ENCODE measurements at places on chromosomes 6 and 20.

DNA sequence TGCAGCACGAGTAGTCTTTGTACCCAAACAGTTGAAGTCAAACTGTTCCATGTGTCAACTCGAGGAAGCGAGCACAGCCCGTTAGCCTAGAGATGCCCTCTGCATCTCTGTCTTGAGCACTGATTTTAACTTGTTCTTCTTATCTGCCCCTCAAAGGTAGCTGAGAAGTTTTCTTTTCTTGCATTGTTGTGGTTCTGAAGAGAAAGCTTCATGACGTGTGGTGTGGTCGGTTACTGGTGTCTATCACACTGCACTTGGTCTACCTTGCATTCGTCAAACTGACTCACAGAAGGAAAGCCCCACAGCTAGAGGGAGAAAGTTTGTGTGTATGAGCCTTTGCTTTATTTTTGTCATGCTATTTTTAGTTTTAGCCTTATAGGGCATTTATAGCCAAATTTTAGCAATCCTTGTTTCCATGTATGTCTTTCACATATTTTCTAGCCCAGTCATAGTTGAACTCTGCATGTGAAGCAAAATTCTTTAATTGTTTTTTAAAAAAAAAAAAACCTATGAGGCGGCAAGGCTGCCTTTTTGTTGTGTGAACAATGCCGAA is 115.1 kb downstream of the JAG1 start:
- no peak for DNase-seq

DNA sequence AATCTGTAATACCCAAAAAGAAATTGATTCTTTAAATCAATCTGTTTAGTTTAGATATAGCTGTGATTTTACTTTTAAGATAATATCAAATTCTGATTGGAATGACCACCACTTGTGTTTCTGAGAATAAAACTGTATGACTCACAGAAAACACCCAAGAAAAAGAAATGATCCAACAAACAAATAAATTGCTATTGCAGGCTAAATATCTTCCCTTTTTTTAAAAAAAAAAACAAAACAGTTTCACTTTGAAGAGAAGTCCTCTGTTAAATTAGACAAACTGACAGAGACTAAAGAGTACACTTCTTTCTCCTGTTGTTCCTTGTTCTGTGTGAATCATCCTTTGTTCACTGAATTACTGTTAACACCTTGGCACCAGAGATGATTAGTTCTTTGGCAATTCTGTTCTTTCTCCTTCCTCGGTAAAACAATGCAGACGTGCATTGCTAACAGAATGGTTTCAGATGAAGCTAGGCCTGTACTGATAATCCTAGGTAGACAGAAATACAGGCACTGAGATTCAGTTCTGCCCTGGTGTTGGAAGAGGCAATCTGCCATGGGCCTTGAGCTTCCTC is 895.2 kb upstream of the CITED2 start:
- no peak for DNase-seq

GRCh38 chr20:6533351-6533750 is 234.1 kb upstream of the BMP2 start:
- DNase-seq, result no peak

DNA sequence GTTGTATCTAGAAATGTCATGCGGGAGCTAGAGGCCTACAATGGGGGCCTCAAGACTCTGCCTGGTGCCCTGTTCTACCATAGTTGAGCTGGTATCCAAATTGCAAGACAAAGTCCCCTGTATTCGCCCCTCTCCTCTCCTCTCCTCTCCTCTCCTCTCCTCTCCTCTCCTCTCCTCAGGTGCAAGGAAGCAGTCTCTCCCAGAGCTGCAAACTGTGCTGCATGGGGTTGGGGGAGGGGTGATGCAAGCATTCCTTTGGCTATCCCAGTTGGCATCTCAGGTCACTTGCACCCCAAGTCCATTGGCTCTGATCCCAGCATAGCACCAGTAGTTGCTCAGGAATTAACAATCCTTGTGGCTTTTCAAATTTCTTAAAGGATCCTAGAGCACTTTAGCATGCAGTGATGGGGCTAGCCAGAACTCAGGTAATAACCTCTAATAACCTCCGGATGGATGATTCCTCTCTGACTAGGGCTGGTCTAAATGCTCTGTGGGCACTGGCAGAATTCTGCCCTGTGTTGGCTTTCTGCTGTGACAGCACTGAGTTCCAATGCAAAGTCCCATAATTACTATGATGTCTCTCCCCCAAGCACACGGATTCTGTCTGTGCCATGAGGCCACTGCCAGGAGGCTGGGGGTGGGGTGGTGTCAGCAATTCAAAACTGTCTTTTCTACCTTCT is 35.3 kb downstream of the TAF11 start:
- DNase-seq, result no peak

GRCh38 chr6:135088281-135088680 is 33.7 kb upstream of the HBS1L start:
- no peak for DNase-seq

DNA sequence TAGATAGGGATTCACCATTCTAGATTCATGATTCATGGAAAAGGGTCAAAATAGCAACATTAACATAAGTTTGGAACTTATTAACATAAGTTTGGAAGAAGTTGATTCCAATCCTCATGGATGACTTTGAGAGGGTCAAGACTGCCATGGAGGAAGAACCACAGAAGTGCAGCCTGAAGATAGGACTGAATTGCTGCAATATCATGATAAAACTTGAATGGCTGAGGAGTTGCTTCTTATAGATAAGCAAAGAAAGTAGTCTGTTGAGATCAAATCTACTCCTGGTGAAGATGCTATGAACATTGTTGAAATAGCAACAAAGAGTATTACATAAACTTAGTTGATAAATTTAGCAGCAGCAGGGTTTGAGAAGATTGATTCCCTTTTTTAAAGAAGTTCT is 62.2 kb downstream of the GMDS start:
- DNase-seq, result no peak

DNA sequence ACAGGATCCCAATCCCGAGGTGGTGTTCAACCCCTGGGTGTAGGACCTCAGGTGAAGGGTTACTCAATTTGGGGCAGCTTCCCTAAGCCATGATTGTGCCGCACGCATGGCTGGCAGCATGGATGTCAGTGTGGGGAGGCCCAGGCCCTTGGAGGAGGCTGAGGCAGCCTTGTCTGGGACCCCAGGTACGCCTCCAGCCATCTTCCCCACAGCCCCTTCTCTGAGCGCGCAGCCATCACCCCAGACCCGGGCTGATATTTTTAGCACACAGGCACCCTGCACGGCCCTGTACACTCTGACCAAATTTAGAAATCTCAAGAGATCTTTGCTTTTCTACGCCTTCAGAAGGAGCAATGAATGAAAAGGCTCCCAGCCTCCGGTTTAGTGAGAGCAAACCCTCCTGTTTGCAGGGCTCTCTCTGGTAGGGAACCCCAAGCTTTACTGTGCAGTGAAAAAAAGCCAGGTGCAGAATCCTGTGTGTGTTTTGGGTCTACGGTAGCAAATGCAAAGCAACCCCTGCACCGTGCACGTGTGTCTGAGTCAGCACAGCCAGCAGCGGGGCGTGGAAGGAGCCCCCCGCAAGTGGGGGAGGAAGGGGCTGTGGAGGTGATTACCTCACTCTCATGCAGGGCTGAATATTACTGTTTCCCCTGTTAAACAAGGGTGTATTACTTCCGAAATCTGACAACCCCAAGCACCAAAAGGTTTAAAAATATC is 44.3 kb downstream of the CTCFL start:
- DNase-seq, result no peak

DNA sequence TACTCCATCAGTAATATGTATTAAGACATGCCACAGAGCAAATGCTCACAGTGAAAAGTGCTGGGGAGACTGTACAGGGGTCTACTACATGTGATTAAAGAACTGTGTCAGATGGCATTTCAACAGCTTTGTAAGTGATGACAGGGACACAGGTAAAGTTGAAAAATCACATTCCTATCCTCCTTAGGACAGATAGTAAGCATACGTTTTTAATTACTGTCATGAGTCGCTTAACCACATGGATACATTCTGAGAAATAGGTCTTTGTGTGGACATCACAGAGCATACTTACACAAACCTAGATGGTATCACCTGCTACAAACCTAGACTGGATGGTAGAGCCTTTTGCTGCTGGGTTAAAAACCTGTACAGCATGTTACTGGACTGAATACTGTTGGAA is 645.8 kb upstream of the AGPAT4 start:
- no peak for DNase-seq

GRCh38 chr20:63864978-63865640 is at the start of gene TPD52L2:
TSS of gene TPD52L2 (plus strand) at chr20:63865270. CDS start at chr20:63865366, 96 bp downstream.
- DNase-seq, result peak; percentile 85

- no peak for DNase-seq
Observed at GRCh38 chr6:139625081-139625939, 250.9 kb upstream of the CITED2 start.

All from activated naive CD4-positive, alpha-beta T cell (primary cell).